ENCODE measurements at places on chromosomes 4 and X. TPM values are rescaled to one million over a fixed set of nuclear protein-coding genes. Genes with fewer than 3 reads are reported as not detected.

- DNase-seq: no peak
Measured at GRCh38 chr4:121379276-121379675, 1.5 kb downstream of the QRFPR start.

DNA sequence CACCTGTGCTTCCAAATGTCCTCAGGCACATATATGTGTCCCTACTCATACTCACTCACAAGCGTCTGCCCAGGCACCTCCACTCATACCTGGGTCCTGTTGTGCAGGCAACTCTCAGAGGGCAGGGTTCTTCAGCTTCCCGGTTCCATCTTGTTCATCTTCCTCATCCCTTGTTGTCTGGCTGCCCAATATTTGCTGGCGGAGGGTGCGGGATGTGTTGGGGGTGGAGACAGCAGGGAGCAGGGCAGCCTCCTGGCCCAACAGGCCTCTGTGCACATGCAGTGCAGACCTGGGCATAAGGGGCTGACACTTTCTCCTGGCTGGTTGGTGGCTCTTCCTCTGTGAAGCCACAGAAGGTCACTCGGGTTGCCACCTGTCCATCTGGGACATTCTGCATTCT lies 32.1 kb downstream of the NBDY start:
- DNase-seq: no peak

DOCK11 gene
- 9.5 TPM for total RNA-seq

DNA sequence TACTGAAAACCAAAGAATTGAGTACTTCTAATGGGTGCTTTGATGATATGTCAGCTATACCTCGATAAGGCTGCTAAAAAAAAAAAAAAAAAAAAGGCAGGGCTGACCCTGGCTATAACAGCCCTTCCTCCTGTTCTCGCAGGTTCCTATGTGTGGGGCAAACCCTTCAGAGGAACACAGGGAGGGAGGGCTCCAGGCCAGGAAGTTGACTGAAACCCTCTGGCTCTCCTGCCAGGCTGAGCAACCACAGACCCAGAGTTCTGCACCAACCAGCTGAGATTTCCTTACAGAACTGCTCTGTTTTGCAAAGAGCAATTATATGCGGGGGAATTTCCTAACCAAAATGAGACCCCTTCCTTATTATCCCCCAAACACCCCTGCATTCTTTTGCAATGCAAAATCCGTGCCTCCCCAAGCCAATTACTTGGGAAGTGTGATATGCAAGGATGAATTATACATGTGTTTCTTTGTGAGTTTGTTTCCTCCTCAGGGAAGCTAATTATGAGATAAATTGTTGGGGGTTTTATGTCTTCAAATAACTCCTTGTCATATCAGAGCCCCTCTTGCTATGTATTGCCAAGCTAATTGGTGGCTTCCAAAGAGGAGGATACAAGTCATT lies 45.6 kb downstream of the PDHA1 start:
- no peak for DNase-seq

- no peak for DNase-seq
Measured at GRCh38 chr4:41178372-41179370, 35.7 kb downstream of the APBB2 start.

GRCh38 chrX:112678831-112679230 lies 907 bp downstream of the LHFPL1 start:
- no peak for DNase-seq

- no peak for DNase-seq
Measured at GRCh38 chrX:17860179-17860780, 818 bp downstream of the RAI2 start.
